ENCODE measurements at places on chromosomes 1 and 21.

DNA sequence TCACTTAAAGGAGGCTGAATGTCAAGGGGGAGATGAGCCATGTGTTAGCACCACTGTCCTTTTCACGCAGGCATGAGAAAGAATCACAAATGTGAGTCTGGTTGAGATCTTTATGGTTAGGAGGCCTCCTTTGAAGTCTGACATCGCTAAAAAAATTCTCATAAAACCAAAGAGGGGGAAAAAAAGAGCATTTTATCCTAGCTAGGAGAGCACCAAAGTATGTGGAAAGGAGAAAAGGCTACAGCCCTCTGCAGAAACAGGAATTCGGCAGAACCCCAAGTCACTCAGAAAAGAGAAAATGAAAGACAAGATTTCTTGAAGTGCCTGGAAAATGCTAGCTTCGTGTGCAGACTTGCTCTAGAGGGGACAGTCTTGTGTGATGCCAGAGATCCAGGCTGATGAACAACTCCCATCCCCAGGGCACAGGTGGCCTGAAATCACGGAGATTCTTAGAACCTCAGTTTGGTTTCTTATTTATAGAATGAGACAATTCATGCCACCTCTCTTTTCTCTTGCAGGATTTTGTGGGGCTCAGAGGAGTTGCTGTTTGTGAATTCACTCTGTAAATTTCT lies 61.5 kb downstream of the RUNX1 start:
- DNase-seq, result no peak

DNA sequence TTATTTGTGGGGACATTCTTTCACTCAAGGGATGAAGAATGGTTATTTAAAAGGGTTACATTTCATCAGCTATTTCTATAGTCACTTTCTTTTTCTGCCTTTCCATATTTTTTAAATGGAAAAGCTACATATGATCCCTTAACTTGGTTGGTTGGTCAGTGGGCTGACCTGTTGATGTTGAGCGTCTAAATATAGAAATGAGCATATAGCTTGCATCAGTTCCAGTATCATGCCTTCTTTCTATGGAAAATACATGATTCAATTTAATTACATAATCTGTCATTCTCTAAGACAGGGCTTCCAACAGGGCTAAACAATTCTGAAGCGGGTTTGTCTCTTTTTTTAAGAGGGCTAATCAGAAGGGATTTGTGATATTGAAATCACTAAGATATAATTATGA lies 40.6 kb downstream of the TYW3 start:
- DNase-seq, result no peak

DNA sequence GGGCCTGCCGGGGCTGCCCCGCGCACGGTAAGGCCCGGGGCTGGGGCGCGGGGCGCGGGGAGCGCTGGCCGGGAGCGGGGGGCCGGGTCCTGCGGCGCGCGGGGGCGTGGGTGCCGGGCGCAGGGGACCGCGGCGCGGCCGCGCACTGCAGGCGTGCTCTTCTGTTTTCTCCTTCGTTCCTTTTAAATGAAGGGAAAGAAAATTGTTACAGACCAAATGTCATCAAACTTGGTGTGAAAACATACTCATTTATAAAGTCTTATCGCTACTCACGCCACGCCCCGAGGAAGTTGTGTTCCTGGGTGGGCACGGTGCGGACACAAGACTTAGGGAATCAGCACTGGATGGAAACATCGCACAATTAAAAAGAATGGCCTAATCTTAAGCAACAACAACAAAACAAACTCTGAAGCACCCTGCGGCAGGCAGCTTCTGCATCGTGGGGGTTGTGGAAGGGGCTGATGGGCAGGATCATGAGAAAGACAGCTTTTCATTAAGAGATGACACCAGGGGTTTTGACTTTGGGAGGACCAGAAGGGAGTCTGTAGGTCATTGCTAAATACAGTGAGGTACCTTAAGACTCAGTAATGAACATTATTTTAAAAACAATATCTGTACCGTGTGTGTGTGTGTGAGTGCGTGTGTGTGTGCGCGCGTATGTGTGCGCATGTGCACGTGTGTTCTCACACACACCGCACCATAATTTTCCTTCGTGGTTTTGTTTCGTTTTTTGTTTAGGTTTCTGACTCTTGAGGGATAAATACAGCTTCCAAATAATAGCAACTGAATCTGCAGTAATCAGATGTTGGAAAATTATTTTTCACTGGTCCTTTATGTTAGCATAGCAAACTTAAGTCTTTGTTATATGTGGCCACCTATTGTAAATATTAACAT lies 548 bp downstream of the B3GALT5 start:
- DNase-seq, result no peak

- DNase-seq, result no peak
Observed at GRCh38 chr1:7447093-7447492, 324.0 kb upstream of the VAMP3 start.

- DNase-seq, result no peak
Observed at GRCh38 chr21:38649120-38649519, 150.8 kb upstream of the ERG start.

DNA sequence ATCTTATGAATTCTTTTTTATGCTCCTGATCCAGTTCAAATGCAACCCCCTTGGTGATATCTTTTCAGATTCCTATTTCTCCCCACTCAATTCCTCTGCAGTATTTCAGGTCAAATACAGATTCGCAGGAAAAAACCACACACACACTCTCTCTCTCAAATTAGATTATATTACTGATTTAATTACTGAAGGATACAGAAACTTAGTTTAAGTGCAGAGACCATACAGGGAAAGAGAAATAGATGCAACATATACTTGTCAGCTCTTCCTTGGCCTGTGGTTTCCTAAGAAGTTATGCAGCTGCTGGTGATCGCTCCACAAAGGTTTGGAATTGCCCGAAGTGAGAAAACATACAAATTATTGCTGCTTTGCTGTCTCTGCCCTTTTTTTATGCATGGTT lies 400.9 kb downstream of the AGBL4 start:
- no peak for DNase-seq

GRCh38 chr1:223665592-223666312 lies at the start of gene CAPN8:
Gene CAPN8, minus strand, starts transcription at chr1:223665701. Its CDS starts 55 bp downstream, at chr1:223665646.
- DNase-seq, result no peak

DNA sequence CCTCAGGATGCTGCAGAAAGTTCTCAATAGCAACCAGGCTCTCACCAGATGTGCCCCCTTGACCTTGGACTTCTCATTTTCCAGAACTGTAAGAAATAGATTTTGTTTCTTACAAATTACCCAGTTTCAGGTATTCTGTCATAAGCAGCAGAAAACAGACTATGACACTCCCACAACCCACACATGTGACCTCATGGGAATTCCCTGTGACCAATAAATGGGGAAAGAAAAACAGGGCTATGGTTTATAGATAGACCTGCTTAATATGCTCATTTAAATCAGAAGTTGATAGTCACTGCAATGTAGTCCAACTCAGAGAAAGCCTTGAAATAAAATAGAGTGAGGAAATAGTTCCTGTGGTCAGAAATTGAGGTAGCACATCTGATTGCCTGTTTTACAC lies 380.9 kb upstream of the PTBP2 start:
- no peak for DNase-seq

GRCh38 chr1:20031836-20032235 lies 38.2 kb upstream of the PLA2G5 start:
- no peak for DNase-seq

DNA sequence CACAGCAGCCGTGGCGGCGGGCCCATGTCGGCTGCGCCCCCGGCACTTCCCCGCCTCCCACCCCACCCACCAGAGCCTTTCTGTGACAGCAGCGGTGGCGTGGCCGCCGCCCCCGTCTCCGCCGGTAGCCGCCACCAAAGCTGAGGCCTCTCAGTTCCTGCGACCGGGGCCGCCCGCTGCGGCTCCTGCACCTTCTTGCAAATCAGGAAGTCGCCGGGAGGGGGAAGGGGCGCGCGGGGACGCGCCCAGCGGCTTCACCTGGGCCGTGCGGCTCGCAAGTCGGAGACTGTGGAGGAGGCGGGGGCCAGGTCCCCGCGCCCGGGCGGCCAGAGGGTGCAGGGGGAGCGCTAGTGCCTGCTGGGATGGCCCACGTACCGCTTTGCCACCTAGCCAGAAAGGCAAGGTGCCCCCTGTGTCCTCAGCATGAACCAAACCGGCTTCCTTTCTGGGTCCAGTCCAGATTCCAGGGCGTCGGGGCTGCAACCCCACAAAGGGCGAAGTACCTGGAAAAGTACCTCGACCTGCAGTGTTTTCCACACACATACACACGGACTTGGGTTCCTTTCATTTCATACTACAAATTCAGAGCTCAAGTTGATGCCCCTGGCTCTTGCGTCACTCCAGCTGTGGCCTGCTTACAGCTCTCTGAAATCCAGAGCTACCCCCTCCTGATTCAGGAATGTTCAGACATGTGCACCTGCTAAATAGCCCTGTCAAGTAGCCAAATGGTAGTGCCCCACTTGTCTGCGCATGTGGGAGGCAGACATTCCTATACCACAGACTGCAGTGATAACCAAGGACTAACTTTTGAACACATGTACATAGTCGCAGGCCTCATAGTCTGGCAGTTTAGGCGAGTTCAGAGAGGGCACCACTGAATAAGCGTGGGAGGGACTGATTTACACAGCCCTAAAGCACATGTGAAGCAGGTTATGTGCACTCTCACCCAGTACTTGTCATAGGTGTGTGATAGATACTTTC lies at the start of gene DENND1B:
TSS of gene DENND1B (minus strand) at position 199 of the 981 bp plus-strand sequence. CDS start 325 bp downstream, outside the sequence.
- peak; percentile 88 for DNase-seq

- no peak for DNase-seq
Observed at GRCh38 chr1:216523449-216524190, 100.4 kb upstream of the USH2A start.

- no peak for DNase-seq
Observed at GRCh38 chr1:245599371-245600174, 444.8 kb downstream of the KIF26B start.

DNA sequence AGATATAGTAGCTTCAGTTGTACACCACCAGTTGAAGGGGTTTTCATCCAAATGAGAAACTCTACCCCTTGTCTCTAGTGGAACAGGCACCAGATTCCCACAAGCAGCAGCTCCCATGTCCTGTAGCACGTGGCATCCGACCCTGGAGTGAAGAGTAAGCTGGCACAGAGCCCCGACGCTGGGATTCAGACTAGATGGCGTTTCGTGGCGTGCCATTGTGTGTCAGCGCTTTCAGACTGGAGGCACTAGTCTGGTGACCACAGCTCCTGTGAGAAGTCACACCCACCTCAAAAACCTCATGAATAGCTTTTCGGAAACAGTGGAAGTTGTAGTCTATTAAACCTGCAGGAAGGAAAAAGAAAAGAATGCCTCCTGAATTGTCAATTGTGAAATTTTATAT lies 20.2 kb downstream of the RRAGC start:
- no peak for DNase-seq

DNA sequence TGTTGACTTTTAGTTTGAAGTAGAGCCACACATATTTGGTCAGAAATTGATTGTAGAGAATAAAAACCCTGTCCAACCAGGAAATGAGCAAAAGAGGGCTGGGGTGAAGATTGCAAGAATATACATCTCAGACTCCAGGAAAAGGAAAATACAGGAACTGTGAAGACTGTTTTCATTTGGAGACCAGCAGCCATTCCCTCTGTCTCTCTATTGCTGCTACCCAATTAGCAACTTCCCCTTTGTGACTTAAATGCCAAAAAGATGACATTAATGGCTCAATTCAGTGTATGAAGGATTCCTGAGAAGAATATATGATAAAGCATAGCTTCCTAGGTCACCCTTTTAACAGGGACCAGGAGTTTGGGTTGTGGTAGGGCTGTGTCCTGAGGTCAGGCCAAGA lies 31.6 kb upstream of the CEP350 start:
- DNase-seq, result no peak

- DNase-seq, result no peak
Observed at GRCh38 chr1:48026275-48026674, 29.1 kb upstream of the TRABD2B start.

- no peak for DNase-seq
Observed at GRCh38 chr1:153795330-153795837, 20.2 kb downstream of the SLC27A3 start.

- DNase-seq, result no peak
Observed at GRCh38 chr1:25460020-25460419, 29.3 kb downstream of the MACO1 start.

GRCh38 chr21:44566403-44566802 lies 7.1 kb upstream of the KRTAP10-4 start:
- no peak for DNase-seq

DNA sequence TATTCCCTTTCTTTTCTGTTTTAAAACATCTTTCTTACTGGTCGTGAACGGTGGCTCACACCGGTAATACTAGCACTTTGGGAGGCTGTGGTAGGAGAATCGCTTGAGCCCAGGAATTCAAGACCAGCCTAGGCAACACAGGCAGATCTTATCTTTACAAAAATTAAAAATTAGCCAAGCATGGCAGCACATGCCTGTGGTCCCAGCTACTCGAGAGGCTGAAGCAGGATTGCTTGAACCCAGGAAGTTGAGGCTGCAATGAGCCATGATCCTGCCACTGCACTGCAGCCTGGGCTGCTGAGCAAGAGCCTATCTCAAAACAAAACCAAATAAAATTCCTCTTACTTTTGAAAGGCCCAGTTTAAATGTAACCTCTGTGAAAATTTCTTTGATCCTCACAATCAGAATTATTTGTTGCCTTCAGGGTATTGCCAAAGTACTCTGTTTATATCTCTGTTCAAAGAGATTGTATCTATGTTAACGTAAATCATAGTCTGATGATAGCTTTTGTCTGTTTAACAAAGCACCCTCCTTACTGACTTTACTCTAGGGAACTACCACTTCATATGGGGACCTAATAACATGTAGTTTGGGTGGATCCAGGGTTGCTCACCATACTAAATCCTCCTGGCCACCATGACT lies 71.6 kb downstream of the RERE start:
- no peak for DNase-seq

- DNase-seq, result no peak
Observed at GRCh38 chr1:214107322-214108096, 119.7 kb downstream of the PROX1 start.

DNA sequence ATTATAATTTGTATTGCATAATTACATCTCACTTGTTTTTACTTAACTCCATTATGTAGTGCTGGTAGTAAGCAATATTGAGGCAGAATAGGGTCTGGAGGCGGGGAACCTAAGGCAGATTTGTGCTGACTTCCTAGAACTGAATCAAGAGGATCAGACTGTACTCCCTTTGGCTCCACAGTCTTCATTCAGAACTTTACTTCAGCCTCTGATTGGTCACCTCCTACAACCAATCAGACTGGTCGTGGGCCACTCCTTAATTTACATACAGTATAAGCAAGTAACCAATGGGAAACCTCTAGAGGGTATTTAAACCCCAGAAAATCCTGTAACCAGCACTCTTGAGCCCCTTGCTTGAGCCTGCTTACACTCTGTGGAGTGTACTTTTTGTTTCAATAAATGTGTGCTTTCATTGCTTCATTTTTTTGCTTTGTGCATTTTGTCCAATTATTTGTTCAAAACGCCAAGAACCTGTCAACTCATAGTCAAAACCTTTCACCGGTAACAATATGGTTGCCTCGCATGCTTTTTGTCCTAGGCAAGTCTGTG lies 31.6 kb downstream of the ZBTB8OS start:
- no peak for DNase-seq

GRCh38 chr1:67188137-67188536 lies 21.9 kb downstream of the IL23R start:
- DNase-seq, result no peak
